Activated T-helper 1 cell treated with anti-CD3 and anti-CD28 coated beads, Interleukin-2, amount 50 U/mL, for 16 hours (primary cell): ENCODE measurements at places on chromosomes 11 and 22.

DNA sequence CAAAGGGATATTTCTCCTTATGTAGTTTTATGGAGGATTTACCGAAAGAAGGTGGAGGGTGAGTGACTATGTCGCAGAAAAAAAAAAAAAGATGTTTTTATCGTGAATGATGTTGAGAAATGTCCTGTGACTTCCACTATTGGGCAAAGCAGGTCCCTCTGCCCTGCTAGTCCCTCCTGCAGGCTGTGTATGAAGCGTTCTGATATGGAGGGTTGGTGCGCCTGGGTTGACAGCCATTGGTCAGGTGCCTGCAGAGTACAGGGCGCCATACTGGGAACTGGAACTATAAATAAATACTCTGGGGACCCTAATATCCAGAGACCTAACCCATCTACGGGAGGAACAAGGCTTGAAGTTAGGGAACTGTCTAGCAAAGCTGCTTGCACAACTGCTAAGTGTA, 1.5 kb downstream of the IL17RA start:
- no peak for DNase-seq

DNA sequence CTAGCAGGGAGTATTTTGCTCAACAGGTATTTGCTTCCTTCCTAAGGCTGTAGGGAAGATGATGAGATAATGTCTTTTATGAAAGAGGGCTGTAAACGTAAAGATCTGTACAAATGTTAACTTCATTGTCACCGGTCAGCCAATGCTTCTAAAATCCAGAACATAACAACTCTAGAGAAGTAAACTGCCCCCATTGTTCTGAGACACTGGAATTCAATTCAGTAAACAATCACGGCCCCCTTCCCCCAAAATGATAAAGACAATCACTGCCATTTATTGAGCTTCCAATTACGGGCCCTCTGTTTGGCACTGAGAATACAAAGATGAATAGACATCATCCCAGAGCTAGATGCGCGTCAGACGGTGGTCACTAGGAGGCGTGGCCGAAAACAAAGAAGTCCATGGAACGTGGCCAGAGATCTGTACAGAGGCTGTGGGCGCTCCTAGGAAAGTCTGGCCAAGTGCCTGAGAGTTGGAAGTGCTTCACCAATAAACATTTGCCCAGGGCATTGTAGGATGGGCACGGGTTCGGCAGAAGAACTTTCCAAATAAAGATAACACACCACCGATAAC, 576 bp downstream of the TMEM258 start:
- no peak for DNase-seq

DNA sequence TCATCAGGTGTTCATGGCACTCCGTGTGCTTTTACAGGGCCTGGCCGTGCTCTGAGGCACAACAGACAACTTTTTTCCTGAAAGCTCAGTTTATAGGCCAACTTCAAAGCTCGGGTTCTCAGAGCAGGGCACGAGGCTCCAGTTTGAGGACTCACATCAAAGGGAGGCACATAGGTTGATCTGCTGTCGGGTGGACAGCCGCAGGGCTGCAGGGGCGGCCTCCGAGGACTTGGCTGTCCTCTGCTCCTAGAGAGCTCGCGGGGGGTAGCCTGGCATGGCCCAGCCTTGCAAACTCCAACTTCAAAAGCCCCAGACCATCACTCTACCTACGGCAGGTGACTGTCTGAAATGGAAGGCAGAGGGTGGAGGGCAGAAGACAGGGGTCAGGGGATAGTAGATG, 31.6 kb downstream of the C11orf58 start:
- DNase-seq = no peak

- DNase-seq = no peak
Measured at GRCh38 chr22:18044548-18045271, 20.3 kb upstream of the MICAL3 start.

DNA sequence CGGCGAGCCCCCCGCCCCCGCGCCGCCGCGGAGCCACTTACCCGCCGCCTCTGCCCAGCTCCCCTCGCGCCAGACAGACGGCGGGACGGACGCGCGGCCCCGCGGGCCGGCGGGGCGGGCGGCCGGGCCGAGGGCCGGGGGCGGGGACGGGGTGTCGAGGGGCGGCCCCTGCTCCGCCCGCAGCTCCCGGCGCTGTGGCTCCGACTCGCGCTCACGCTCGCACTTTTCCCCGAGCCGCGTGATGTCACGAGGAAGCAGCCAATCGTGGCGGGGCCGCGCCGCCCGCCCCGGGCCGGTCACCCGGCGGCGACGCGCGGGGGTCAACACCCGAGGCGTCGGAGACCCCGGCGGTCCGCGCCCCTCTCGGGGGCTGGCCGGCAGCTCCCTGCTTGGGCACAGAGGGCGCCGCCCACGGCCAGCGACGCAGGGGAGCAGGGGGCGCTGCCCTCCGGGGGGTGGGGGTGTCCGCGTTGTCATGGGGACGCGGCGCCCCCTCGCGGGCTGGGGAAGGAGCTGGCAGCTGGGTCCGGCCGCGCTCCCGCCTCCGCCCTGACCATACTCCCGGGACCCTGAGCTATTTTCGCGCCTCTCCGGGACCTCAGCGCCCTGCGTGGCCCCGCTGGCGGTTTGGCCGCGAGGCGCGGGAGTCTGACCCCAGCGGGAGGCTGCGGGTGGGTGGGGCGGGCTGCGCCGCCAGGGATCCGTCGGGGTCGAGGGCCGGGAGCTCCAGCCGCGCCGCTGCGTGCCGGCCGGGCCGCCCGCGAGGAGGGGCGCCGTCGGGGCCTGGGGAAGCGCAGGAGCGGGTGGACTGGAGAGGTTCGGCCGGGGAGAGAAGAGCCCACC, at the start of gene CHRM4:
Gene CHRM4, minus strand, starts transcription at position 199 of the 843 bp plus-strand sequence. CDS start 5,219 bp downstream, outside the sequence.
- DNase-seq = no peak

- no peak for DNase-seq
Measured at GRCh38 chr11:96708219-96708878, 318.5 kb downstream of the JRKL start.

DNA sequence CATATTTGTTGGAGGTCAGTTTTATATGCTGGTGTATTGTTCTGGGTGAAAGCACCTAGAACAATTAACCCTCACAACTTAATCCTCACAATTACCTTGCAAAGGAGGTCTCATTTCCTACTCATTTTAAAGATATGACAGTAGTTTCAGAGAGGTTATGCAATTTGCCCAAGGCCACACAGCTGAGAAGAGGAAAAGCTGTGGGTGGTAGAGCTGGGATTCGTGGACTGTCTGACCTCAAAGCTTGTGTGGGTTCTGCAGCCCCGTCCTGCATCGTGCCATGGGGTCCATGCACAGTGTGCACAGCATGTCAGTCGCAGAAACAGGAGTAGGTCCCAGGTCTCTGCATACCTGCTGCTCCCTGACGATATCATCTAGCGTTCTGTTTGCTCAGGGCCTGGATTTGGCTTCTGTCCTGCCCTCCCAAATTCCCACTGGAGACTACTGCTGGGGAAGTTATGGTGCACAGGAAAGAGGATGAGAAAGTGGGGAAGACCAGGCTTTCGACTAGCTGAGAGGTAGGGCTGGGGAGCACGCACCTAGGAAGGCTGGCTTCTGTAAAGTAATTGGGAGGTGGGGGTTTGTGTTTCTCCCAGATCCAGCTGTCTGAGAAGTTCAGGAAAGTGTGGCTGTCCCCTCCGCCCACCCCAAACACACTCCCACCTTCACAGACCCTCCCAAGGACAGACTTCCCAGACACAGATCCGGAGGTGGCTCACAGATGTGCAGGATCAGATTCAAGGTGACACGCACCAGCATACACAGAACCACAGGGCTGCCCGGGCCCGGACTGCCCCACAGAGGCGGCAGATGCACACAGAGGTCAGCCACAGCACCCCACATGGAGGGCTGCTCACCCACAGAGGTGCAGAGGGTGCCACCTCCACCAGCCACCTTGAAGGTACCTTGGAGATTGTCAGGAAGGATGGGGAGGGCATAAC, 2.0 kb downstream of the BACE1 start:
- DNase-seq = no peak

DNA sequence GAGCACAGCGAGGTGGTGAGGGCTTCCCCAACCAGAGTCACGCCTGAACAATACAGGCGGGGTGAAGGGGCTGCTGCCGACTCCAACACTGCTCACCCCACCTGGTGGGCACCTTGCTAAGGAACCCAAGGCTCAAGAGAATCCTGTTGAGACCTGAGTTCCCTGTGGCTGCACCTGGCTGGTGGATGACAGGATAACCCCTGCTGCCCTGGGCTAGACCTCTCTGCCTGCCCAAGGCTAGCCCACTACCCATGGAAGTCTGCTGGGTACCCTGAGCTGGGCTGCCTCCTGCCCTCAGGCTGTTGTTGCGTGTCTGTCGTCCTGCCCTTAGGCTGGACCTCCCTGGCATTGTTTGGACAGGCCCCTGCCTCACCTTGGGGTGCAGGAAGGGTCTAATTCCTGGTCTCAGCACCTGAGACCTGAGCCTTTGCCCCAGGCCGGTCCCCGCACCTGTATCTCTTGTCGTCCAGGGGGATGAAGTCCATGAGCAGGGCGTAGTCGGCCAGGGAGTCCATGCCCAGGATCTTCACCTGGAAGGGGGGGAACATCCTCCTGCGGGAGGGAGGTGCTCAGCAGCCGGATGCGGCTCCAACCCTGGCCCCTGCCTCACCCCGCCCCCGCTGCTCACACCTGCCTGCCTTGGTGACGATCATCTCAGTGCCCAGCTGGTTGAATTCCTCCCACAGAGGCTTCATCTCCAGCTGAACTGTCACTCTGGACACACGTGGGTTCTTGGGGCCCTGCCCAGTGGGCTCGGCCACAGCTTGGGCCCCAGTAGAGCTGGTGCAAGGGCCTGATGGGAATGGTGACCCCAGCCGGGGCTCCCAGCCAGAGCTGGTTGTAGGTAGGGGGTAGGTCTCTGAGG, 4.9 kb upstream of the NUDT8 start:
- no peak for DNase-seq

GRCh38 chr22:33202455-33202854, 144.3 kb upstream of the SYN3 start:
- no peak for DNase-seq

DNA sequence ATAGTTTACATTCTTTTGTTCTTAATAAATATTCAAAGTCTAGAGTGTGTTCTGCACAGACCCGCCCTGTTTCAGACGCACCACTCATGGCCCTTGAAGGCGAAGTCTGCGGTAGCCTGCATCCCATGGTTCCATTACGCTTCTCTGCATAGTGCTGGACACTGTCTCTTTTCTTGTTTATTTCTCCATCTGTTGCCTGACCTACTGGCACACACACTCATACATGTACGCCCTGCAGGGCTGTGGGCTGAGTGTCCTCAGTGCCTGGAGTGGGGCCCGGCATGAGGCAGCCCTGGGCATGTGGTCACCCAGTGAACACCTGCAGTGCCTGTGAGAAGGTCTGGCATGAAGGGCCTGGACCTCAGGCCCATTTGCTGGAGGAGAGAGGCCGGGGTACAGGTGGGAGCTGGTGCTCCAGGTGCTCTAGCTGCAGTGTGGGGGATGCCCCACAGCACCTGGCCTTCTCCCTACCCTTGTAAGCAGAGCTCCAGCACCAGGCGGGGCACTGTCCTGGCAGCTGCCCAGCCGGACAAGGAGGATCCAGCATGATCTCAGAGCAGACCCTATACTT, 404.1 kb downstream of the TBC1D22A start:
- no peak for DNase-seq

DNA sequence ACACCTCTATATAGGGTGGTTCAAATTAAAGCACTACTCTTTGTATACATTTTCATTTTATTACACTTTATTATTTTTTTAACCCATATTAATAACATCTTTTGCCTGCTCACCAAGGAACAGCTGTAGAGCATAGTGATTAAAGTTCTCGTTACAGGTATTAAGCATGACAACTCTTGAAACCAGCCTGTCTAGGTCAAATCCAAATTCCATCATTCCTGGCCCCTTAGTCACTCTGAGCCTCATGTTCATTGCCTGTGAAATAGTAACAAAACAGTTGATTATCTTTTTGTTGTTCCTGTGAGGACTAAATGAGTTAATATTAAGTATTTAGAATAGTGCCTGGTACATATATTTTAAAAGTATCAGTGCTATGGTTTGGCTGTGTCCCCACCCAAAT, 334.5 kb downstream of the RAB38 start:
- no peak for DNase-seq

DNA sequence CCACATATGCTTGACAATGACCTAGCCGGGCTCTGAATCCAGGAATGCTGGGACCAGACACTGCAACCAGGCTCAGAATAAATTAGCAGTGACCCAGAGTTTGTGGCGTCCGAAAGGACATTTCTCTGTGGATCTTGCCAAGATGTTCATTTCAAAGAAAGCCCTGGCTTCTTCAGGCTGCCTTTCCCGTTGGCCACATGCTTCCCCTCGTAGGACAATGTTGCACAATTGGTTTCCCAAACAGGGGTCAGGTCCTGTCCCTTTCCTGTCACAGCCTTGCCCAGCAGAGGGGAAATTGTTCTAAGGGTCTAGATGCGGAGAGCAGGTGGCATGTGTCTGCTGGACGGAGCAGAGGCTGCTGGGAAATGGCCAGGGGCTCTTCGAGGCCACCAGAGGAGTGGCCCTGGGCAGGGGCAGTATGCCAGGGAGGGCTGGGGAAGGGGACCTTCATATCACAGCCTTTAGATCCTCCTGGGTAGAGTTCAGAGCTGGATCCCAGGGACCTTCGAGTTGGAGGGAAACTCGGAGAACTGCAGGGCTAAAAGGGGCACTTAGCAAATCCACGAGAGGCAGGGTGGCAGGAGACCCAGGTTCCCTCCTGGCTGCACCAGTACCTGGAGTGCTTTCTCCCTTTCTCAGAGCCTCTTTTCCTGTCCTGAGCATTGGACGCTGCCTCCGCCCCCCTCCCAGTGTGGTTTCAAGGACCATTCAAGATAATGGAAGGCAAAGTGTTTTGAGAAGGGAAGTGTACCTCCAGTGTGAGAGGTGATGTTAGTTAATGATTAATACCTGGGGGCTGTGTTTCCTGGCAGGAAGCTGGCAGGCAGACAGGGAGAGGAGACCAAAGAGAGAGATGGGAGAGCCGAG, 42.3 kb downstream of the C11orf96 start:
- DNase-seq = no peak

DNA sequence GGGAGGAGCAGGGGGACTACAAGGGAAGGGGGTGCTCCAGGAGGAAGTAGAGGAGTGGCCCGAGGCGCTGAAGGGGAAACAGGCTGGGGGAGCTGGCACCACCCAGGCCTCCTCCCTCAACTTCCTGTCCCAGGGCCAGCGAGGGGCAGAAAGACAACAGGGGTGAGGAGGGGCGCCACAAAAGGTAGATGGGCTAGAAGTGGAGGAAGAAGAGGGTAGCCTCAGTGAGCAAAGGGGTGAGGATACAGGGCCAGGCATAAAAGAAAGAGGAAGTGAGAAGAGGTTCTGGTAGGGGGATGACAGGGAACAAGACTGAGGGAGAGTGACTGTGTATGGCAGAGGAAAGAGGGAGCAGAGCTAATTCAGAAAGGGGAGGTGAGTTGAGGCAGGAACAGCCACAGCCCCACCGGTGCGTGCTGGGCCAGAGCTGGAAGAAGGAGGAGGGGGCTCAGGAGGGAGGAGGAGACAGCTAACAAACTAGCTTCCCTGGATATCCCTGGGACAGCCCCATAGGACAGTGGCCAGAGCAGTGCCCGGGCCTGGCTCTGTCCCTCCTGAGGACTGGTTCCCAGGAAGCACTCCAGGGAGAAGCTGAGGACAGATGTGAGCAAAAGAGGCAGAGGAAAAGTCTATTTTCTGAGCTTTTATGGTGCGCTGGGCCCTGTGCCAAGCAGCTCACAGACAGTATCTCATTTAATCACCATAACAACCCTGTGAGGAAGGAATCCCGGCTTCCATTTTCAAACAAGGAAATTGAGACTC, 8.5 kb downstream of the DCHS1 start:
- DNase-seq = no peak
